ENCODE measurements at places on chromosomes 7 and 10. TPM values are rescaled to one million over a fixed set of nuclear protein-coding genes. Genes with fewer than 3 reads are reported as not detected.

GRCh38 chr10:34762603-34763299, 52.3 kb downstream of the PARD3 start:
- DNase-seq, result no peak

- DNase-seq, result peak; percentile 80
Measured at GRCh38 chr7:24732646-24733413, 24.4 kb downstream of the GSDME start.

- DNase-seq, result no peak
Measured at GRCh38 chr10:105691811-105692210, 1050.7 kb downstream of the SORCS3 start.

DNA sequence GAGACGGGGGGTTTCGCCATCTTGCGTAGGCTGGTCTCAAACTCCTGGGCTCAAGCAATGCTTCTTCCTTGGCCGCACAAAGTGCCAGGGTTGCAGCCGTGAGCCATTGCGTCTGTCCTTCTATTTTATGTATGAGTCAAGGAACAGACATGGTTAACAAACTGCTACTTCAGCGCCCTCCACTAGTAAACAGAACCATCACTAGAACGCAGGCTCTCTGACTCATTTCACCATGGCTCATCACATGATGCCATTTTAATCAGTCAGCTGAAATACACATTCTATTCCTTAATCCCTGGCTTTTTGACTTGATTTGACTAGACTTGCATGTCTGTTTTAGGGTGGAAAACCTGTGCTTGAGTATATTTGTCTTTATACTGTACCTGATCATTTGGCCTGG, 41.3 kb downstream of the CELF2 start:
- peak; percentile 26 for DNase-seq

DNA sequence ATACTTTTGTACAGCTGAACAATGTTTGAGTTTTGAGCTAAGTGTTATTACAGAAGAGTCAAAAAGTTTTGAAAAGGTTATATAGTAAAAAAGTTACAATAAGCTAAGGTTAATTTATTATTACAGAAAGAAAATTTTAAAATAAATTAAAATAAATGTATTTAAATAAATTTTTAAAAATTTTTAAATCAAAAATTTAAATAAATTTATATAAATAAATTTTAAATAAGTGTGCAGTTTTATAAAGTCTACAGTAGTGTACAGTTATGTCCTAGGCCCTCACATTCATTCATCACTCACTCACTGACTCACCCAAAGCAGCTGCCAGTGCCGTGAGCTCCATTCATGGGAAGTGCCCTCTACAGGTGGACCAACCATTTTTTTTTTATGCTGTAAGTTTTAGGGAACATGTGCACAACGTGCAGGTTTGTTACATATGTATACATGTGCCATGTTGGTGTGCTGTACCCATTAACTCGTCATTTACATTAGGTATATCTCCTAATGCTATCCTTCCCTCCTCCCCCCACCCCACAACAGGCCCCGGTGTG, 462.9 kb upstream of the ZMIZ1 start:
- DNase-seq, result peak; percentile 42

DNA sequence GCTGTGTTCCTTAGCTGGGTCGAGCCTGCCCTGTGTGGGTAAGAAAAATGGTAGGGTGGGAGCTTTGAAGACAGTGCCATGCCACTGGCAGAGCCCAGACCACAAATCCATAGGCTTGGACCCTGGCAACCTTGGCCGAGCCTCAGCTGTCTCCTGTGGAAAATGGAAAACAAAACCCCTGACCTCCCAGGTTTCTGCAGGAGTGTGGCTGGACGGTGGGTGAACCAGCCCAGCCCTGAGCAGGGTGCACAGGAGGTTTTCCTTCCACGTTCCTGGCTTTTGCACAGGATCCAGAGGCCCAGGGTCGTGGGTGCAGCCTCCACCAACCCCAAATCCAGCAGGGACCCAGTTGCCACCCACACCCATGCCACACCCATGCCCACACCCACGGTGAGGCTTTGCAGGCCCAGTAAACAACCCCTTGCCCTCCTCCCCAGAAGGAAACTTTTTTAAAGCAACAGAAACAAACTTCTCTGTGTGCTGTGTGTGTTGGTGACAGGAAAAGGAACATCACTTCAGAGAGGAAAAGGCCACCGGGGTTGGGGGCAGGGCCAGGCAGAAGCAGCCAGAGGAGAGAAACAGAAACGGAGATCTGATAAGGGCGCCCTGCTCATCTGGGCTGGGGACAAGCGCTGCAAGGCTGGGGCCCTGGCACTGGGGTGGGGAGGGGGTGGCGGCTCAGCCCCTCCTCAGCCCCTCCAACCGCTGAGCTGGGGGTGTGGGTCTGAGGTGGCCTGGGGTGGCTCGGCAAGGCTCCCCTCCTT, 20.7 kb upstream of the ZMIZ1 start:
- no peak for DNase-seq

DNA sequence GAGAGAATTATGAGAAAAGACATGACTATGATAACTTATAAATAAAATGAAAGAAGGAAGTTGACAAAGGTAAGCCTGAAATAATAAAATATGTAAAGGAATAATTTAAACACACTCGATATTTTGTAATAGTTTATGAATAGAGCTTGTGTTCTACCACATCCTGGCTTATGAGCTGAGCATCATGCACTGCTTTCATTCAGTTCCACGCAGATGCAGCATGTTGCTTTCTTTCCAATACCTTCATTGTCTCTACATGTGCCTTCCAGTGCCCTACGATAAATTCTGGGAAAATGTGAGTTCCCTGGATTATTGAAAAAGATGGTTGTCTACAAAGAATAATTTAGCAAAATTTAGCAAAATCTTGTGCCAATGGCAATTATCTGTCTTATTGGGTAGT, 398.9 kb upstream of the SEMA3C start:
- DNase-seq, result no peak

- no peak for DNase-seq
Measured at GRCh38 chr7:102916426-102916825, 3.6 kb downstream of the LRRC17 start.

- peak; percentile 23 for DNase-seq
Measured at GRCh38 chr7:126569402-126569801, 683.3 kb downstream of the GRM8 start.

DNA sequence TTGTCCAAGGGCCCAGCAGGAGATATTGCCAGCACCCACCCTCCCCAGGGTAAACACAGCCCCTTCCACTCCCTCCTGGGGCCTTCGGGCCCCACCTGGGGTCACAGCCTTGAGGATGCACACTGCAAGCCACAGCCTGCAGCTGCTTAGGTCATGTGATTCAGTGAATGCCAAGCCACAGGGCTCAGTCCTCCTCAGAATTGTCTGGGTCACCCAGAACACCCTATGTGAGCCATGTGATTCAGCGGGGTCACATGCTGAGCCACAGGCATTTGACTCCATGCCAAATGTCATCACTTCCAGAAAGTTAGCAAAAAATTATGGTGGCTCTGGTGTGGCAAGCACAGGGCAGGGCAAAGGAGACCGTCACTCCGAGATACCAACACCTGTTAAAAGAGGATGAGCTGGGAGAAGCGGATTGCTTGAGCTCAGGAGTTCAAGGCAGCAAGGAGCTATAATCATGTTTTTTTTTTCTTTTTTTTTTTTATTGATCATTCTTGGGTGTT, 17.2 kb upstream of the PSAP start:
- peak; percentile 88 for DNase-seq

DNA sequence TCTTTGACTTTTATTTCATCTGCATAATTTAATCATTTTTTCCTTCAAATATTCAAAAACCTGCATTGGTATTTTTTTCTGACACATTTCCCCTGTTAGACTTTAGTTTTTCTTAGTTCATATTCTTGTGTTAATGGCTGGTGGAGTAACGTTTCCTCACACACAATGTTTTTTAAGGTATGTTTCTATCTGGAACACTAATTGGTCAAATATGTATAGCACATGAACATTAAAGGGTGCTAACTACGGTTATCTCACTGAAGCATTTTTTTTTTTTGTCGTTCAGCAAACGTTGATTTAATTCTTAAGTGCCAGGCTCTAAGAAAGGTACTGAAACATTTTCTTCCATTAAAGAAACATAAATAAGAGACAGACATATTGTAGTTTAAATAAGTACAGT, 87.7 kb downstream of the PTPRZ1 start:
- DNase-seq, result no peak

GRCh38 chr7:74362266-74362665, 73.1 kb downstream of the CLIP2 start:
- no peak for DNase-seq

- DNase-seq, result peak; percentile 97
Measured at GRCh38 chr7:39733881-39734632, 110.7 kb downstream of the RALA start.

DNA sequence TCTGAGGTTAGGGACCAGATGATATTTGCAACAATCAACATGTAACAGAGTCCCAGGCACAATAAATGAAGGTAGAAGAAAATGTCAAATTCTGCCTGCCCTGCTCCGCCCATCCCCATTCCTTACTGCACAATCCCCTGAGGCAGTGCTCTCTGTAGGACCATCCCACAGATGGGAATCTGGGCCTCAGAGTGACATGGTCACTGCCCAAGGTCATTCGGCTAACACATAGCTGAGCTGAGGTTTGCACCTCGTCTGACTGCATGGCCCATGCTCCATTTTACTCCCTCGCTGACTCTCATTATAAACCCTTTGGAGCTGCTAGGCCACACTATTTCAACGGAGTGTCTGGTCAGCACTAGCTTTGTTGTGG, 1.2 kb downstream of the HOGA1 start:
- DNase-seq, result no peak

GRCh38 chr10:34739915-34740314, 75.2 kb downstream of the PARD3 start:
- peak; percentile 80 for DNase-seq

- DNase-seq, result no peak
Measured at GRCh38 chr10:51999096-51999495, 299.7 kb upstream of the CSTF2T start.

- DNase-seq, result no peak
Measured at GRCh38 chr10:17758200-17758599, 6.2 kb downstream of the TMEM236 start.

Gene OR9A2
- total RNA-seq, result not detected

Gene GHRHR
- not detected for total RNA-seq

Gene ACTR3C
- total RNA-seq, result not detected

Gene RBP3
- not detected for total RNA-seq

Gene STEAP1B
- 1.1 TPM for total RNA-seq

Gene HOXA5
- 8.0 TPM for total RNA-seq

Gene SPDYE9
- total RNA-seq, result not detected

Measured in H4 (cell line).